ENCODE measurements at places on chromosomes 5 and 9.

- no peak for DNase-seq
These were observed 370.8 kb upstream of the MEF2C start for GRCh38 chr5:89253666-89254352.

- no peak for DNase-seq
These were observed 172.9 kb downstream of the ZDHHC21 start for GRCh38 chr9:14520341-14520740.

DNA sequence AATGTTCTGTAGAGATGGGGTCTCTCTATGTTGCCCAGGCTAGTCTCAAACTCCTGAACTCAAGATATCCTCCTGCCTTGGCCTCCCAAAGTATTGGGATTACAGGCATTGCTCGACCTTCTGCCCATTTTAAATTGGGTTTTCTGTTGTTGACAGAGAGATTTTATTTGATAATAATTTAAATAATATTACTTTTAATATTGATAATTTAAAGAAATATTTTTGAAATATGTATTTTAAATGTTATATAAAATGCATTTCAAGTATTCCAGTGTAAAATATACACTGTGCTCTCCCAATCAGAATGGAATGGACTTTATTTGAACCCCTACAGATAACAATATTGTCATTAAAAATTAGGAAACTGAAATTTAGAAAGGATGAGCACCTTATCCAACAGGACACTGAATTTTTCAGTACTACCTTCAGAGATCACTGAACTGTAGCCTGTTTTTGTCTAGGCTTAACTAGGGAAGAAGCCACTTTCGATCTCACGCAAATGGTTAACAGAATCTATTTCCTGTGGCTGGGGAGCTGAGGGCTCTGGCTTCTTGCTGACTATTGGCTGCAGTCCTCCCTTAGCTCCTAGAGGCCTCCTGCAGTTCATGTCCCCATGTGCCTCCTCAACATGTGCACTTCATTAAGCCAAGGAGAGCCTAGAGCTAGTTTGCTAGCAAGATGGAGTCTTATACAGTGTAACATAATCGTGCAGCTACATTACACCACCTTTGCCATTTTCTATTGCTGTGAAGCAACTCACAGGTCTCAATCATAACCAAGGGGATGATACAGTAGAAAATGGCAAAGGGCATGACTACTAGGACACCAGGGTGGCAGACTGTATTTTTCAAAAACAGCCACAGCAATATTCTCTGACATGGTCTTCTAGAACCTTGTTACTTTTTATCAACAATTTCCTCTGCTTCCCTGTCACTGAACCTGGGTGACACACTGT lies 150.0 kb downstream of the CDC42SE2 start:
- DNase-seq: no peak

GRCh38 chr5:15786884-15787283 lies 286.9 kb downstream of the FBXL7 start:
- DNase-seq: no peak

- DNase-seq: no peak
These were observed 50.7 kb downstream of the CDKN2A start for GRCh38 chr9:21943464-21943863.

GRCh38 chr5:51652980-51653379 lies 269.7 kb downstream of the ISL1 start:
- DNase-seq: no peak

GRCh38 chr9:88596376-88596775 lies 61.4 kb downstream of the NXNL2 start:
- no peak for DNase-seq

DNA sequence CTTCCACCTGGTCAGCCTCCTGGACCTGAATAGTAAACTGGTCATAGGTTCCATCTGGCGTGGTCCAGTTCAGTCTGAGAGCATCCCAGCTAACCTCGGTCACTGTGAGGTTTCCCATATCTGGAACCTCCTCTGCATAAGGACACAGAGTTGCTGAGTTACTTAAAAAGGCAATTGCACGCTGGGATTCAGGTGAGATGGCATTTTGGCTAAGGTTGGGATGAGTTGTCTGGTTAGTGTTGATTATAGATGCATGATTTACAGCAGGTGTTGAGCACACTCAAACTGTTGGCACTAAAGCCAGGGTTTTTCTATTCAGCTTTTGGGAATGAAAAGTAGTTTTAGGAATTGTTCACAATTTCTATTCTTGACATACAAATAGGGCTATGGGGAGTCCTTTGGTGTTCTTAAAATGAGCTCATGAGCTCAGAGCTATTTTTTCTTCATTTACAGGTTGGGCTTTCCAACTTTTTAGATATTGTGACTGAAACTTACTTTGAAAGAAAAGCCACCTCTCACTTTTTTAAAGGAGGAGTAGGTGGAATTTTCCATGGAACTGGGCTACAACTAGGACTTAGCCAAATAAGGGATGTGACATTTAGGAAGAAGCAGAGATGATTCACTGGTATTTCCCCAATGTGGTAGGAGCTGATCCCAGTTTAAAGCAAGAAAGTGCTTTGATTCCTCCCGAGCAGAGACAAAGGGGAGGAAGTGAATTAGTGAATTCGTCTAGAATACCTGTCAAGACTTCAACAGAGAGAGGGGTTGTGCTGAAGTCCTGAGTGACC lies 54.7 kb downstream of the TNC start:
- no peak for DNase-seq

DNA sequence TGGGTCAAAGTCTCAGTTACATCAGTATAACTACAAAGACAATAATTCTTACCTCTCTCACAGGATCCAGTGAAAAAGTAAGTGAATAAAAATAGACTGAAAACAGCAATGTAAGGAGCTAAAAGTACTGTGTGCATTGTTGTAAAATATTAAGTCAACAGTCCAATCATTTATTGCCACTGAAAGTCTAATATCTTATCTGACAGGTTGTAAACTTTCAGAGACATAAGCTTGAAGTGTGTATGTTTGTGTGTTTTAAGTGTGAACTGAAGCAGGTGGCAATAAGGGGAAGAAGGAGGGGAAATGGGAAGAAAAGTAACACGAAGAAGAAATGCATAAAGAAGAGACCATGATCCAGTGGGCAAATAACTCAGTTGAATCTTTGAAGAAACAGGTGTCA lies 229.7 kb upstream of the TAS2R1 start:
- DNase-seq: no peak

DNA sequence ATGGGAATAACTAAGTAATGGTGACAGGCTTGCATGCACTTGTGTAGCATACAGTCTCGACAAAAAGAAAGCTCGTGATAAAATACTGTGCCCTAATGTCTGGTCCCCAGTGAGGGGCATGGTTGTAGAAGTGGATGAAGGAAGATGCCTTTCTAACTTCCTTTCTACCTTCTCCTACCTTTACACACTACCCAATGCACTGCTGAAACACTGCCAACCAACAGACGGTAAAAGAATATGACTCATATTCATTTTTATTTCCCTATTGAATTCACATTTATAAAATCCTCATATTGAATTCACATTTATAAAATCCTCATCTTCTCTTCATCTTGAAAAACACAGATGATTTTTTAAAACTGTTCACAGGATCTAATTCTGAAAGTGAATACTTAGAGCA lies 223.0 kb downstream of the PJA2 start:
- no peak for DNase-seq

GRCh38 chr9:127232833-127233549 lies 31.6 kb upstream of the GARNL3 start:
- DNase-seq: no peak

- no peak for DNase-seq
These were observed 328.2 kb downstream of the SH3GL2 start for GRCh38 chr9:17906841-17907778.

DNA sequence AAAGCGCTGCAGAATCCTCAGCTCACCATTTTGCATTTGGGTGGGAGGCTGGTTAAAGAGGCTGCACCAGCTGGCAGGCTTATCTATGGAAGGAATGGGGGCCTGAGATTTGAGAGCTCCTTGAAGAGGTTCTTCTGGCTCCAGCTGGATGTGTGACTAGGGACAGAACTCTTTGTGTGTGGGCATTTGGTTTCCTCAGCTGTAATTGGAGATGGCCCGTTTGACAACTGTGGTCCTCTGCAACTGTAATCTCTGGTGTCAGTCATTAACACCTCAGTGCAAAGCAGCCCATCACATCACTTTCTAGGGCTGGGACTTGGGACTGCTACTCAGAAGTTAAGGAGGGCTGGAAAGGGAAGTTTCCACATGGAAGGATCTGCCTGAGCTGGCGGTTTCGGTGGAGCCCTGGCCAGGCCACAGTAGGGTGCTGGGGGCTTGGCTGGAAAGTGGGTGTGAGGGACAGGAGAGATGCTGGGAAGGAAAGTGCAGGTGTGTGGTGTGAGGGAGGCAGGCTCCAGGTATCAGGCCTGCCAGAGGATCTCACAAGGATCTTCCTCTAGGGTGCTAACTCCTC lies 193.8 kb downstream of the GADD45G start:
- DNase-seq: no peak

GRCh38 chr5:67032921-67033664 lies 163.5 kb downstream of the CD180 start:
- no peak for DNase-seq

GRCh38 chr5:6510132-6510531 lies 61.5 kb downstream of the UBE2QL1 start:
- DNase-seq: no peak

- no peak for DNase-seq
These were observed 7.3 kb downstream of the SRFBP1 start for GRCh38 chr5:121968910-121969607.

GRCh38 chr5:72159501-72159911 lies 52.2 kb downstream of the MAP1B start:
- no peak for DNase-seq

DNA sequence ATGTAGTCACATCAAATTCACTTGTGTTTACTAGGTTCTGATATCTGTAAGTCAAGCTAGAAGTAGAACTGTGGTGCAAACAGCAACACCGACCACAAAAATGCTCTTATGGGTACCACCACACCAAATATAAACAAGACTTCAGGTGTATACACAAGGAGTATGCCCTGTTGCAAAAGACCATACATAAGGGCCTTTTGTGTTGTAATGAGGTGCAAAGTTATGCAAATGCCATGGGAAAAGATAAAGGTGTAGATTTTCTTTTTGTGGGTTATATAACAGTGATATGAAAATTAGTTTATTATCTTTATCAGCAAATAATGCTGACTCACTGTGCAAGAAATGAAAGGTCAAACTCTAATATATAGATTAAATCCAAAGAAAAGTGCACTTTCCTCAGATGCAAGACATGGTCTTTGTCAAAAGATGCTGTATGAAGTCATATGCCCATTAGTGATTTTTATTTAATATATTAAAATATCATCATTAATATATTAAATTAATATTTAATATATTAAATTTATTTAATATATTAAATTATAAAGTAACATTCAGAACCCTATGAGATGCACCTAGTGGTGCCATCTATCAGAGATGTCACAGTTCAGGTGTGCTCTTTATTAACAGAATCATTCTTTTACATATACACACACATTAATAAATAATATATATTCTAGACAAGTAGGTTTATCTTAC lies 26.7 kb upstream of the ALDH1A1 start:
- DNase-seq: no peak

GRCh38 chr9:23765561-23765960 lies 60.5 kb downstream of the ELAVL2 start:
- no peak for DNase-seq

- DNase-seq: no peak
These were observed 115.2 kb downstream of the RXRA start for GRCh38 chr9:134441227-134442084.

- DNase-seq: no peak
These were observed 816.5 kb downstream of the EFNA5 start for GRCh38 chr5:106854105-106854687.

Measured in stimulated activated CD8-positive, alpha-beta memory T cell treated with anti-CD3 and anti-CD28 coated beads, Interleukin-4, amount 100 ng/mL, for 24 hours (primary cell).